ENCODE measurements at places on chromosomes 7 and 10. TPM values are rescaled to one million over a fixed set of nuclear protein-coding genes. Genes with fewer than 3 reads are reported as not detected.

Gene LCOR
- total RNA-seq, result 85.5 TPM

Gene SPDYE9
- not detected for total RNA-seq

Gene HOXA11
- not detected for total RNA-seq

Gene HOXA13
- 0.11 TPM for total RNA-seq

Gene RUFY2
- 68.5 TPM for total RNA-seq

Gene PRLHR
- not detected for total RNA-seq

Gene SPOCK2
- 28.6 TPM for total RNA-seq

Gene PALD1
- 11.7 TPM for total RNA-seq

Gene ZNF479
- not detected for total RNA-seq

Gene CYP3A4
- total RNA-seq, result not detected

Gene H2BK1
- not detected for total RNA-seq

Gene LRRD1
- total RNA-seq, result 0.44 TPM

Gene SPDYE6
- total RNA-seq, result not detected

Gene GRID2IP
- not detected for total RNA-seq

Gene GTF2IRD1
- 42.5 TPM for total RNA-seq

Gene ZWINT
- total RNA-seq, result 16.4 TPM

Gene ZSWIM8
- total RNA-seq, result 97.1 TPM

Gene SFTPA1
- not detected for total RNA-seq

Gene MYL7
- not detected for total RNA-seq

Gene KCND2
- total RNA-seq, result 14.5 TPM

Gene ACTR3C
- 5.3 TPM for total RNA-seq

Gene C10orf105
- total RNA-seq, result 0.11 TPM

Gene FOXP2
- total RNA-seq, result 109 TPM

Gene SLC16A12
- total RNA-seq, result 4.4 TPM

Gene TECTB
- total RNA-seq, result not detected

Gene EBF3
- total RNA-seq, result 28.6 TPM

Gene SLC39A12
- total RNA-seq, result 18.0 TPM

Gene MYL10
- 3.8 TPM for total RNA-seq

Gene CHST15
- total RNA-seq, result 17.4 TPM

Gene SLC26A3
- total RNA-seq, result not detected

Gene CHAT
- total RNA-seq, result 1.8 TPM

Gene LBX1
- total RNA-seq, result not detected

Gene ARMC3
- 0.77 TPM for total RNA-seq

Gene VPS37D
- total RNA-seq, result 14.6 TPM

Gene PRRT4
- 6.8 TPM for total RNA-seq

Gene CYP2C8
- 2.6 TPM for total RNA-seq

Gene ZMIZ2
- 17.5 TPM for total RNA-seq

Gene MRC1
- total RNA-seq, result 9.5 TPM

Gene FMC1
- 8.5 TPM for total RNA-seq

Gene PTPN20
- 10.0 TPM for total RNA-seq

Gene NKX1-2
- total RNA-seq, result not detected

Gene EVX1
- not detected for total RNA-seq

Gene ATOH7
- total RNA-seq, result 11.4 TPM

Gene UCMA
- not detected for total RNA-seq

Gene CDNF
- total RNA-seq, result 3.0 TPM

Gene ESYT2
- total RNA-seq, result 82.5 TPM

Gene CPXM2
- total RNA-seq, result 27.7 TPM

Gene ADRB1
- total RNA-seq, result 1.6 TPM

Gene GRM3
- total RNA-seq, result 7.2 TPM

All from camera-type eye (tissue), 1 donor.